ENCODE measurements at places on chromosomes 13 and 19. TPM values are rescaled to one million over a fixed set of nuclear protein-coding genes. Genes with fewer than 3 reads are reported as not detected.

The SLC25A41 gene
- total RNA-seq, result not detected

DNA sequence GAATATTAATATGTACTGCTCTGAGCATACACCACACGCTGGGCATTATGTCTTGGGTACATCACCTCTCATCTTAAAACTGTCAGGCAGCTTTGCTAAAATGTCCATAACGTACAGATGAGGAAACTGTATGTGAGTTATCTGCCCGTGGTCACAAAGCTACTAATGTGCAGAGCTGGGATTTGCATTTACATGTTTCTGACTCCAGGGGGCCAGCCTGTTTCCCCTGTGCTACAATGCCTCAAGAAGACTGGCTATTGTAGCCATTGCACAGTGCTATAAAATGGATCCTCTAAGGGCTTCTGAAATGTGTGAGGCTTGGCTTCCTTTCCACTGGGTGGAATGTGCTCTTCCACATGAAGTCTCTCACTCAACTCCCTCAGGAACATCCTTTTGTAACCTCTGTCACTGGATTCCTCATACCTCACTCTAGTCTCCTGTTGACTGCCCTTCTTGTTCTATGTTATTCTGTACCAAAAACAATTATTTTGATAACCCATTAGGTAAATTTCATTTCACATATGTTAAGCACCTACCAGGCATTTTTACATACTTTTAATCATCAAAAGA is 95.6 kb upstream of the HTR2A start:
- DNase-seq, result no peak

GRCh38 chr13:78030341-78030896 is 111.8 kb upstream of the EDNRB start:
- no peak for DNase-seq

DNA sequence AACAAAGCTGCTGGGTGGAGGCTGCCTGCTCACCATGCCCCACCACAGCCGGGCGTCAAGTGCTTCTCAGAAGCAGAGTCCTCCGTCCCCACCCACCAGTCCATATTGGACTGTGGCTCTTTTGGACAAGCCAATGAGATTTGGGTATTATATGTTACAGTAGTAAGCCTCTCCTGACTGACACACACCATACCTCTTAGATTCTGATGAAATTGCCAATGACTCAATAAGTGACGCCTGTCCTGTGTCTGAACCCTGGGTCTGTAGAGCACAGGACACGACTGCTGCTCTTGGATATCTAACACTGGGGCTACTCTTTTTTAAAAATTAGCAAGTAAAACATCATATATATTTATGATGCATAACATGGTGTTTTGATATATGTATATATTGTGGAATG is 44.8 kb upstream of the UBAC2 start:
- DNase-seq, result no peak

- peak; percentile 8 for DNase-seq
Measured at GRCh38 chr13:107586216-107586615, 629.1 kb downstream of the LIG4 start.

DNA sequence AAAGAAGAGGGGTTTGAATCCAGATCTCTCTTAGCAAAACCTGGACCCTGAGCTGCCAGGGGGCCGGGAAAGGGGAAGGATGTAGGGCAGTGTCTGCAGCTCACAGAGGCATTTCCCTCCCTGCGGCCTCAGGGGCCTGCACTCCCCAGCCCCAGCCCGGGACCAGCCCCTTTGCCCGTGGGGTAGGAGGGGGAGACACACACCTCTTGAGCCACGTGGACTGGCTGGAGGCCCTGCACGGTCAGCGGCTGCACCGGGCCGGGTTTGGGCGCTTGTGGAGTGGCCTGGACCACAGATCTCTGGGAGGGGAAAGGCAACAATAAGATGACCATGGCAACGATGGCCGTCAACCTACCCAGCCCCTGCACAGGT is 26.9 kb downstream of the RFX1 start:
- no peak for DNase-seq

- DNase-seq, result no peak
Measured at GRCh38 chr19:51108805-51109146, 567 bp upstream of the CTU1 start.

The RFPL4A gene
- 89.1 TPM for total RNA-seq

GRCh38 chr13:23550163-23550562 is 20.0 kb upstream of the TNFRSF19 start:
- no peak for DNase-seq

DNA sequence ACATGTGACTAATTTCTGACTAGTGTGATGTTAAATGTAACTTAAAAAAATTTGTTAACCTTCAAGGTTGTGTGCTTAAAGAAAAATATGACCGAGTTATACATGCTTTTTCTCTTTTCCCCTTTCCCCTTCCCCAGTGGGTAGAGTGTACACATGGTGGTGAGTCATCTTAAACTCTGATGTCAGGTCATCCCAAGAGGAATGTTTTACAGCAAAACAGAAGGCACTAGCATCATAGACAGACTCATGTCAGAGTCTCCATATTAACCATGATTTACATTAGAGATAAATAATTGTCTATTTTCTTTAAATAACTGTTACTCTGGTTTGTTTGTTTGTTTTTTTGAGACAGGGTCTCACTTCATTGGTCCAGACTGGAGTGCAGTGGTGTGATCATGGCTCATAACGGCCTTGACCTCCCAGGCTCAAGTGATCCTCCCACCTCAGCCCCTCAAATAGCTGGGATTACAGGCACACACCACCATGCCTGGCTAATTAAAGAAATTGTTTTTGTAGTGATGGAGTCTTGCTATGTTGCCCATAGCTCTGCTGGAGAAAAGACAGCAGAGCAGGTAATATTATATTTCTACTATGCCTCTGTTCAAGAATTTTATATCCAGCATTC is 160.4 kb upstream of the PCDH9 start:
- no peak for DNase-seq

DNA sequence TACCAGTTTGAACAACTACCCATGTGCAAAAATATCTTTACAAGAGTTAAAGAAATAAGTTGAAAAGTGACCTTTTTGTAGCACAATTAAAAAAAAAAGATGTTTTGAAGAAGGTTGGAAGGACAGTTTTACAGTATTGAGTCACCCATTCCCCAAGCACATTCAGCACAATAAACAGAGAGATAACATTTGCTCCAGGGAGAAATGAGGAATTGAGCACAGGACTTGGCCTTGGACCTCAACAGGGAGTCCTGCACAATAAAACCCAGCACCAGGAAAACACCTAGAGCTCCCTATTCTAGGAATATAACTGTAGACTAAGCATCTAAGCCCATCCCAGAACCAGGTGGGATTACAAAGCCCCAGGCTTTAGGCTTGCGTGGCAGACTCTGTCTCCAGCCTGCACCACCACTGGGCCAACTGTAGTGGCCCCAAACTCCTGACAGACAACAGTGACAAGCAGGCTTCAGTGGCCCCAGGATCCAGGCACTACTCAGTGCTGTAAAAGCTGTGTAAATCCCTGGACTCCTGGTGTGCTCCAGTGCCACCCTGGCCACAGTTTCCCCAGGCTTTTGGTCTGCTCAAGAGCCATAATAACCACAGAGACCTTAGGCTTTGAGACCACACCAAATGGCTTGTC is 857.2 kb downstream of the SLITRK1 start:
- DNase-seq, result no peak

DNA sequence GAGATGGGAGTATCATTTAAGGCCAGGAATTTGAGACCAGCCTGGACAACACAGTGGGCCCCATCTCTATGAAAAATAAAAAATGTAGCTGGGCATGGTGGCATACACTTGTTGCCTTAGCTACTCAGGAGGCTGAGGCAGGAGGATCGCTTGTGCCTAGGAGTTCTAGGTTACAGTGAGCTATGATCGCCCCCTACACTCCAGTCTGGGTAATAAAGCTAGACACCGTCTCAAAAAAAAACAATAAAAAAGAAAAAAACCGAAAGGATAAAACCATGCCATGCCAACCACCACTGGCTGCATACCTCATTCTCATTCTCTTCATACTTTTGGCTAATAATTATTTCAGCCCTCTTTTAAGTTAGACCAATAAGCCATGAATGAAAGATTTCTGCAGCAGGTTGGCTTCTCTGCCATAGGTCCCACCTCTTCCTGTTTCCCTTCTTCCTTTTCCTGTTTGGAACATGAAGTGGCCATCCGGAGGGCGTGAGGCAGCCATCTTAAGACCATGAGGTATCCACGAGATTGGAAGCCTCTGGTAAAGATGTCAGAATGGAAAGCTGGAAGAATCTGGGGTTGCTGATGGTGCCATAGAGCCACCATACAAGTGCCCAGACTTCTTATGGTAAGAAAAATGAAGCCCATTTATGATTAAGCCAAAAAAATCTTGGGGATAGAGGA is 171.3 kb downstream of the CACNA1A start:
- DNase-seq, result no peak

DNA sequence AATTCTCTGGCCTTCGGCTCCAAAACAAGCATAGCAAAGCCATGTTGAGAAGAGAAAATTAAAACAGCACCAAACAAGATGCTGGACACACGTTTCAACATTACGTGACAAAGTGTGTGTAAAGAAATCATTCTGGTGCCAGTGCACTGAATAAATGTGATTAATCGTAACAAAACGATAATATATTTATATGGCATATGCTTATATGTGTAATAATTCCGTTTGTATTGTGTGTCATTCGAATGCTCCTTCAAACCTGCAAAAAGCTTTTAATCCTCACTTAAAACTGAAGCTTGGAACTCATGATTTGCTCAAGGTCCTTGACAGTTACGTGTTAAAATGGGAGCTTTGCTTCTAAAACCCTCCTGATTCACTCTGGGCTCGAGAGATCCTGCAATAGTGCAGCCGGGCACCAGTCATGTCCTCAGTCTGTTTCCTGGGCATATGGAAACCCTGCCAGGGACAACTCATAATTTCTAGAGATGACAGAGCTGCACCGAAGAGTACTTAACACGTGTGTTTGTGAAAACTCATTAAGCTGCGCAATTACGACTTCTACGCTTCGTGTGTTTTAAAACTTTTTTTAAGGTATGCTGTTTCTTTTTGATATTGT is 731 bp upstream of the AKAP8L start:
- DNase-seq, result peak; percentile 21

GRCh38 chr13:99297331-99297730 is 9.9 kb downstream of the GPR183 start:
- no peak for DNase-seq

DNA sequence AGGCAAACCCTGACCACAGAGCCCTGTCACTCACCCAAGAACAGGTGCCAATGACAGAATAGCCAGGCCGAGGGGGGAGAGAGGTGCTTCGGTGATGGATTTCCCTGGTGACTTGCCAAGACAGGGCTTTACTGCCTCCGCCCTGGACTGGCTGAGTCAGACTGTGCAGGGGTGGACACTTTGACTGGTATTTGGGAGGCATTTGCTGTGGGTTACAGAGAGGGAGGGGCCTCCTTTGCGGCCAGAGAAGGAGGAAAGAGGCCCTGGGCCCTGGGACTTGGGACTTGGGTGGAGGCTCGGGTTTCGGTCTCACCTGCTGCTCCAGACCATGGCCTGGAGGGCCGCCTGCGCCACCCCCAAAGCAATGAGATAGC is 4.6 kb upstream of the EPS8L1 start:
- peak; percentile 94 for DNase-seq

- no peak for DNase-seq
Measured at GRCh38 chr13:24734950-24735349, 29.0 kb upstream of the RNF17 start.

- no peak for DNase-seq
Measured at GRCh38 chr19:38047641-38048040, 140.6 kb downstream of the SIPA1L3 start.

DNA sequence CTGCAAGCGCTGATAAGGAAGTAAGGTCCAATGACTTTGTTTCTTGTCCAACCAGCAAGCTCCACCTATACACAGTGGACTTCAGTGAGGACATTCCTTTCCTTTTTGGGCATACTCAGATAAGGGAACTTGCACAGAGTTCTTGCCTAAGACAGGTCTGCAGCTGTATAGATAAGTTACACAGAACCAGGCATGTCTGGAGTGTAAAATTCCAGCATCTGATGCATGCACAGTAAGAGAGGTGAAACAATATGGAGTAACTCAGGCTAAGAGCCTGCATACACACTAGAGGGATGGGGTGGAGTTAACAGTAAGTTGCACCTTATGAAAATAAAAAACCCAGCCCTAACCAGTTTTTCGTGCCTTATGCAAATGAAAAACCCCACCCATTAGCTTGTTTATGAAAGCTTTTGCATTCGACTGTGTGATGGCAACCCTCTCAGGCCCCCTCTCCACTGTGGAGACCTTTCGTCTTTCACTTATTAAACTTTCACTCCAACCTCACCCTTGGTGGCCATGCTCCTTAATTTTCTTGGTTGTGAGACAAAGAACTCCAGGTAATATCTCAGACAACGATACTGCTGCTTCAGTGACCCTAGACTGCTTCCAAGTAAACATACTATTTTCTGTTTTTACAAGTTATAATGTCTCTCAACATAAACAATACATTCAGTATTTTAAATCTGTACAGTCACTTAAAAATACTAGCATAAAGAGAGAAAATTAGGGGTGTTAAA is 2859.0 kb upstream of the PCDH20 start:
- no peak for DNase-seq

- DNase-seq, result no peak
Measured at GRCh38 chr19:33320636-33321035, 18.3 kb upstream of the CEBPA start.

DNA sequence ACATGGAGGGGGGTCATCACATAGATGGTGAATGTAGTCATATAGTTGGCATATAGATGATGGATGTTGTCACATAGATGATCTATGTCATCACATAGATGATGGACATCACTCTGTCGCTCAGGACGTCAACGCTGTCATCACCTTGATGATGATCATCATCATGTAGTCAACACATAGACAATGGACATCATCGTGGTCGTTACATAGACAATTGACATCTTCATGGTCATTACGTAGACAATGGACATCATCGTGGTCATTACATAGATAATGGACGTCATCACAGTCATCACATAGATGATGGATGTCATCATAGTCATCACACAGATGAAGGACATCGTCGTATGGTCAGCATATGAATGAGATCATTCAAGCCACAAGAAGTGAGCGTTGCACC is 28.6 kb upstream of the SLC15A1 start:
- no peak for DNase-seq

DNA sequence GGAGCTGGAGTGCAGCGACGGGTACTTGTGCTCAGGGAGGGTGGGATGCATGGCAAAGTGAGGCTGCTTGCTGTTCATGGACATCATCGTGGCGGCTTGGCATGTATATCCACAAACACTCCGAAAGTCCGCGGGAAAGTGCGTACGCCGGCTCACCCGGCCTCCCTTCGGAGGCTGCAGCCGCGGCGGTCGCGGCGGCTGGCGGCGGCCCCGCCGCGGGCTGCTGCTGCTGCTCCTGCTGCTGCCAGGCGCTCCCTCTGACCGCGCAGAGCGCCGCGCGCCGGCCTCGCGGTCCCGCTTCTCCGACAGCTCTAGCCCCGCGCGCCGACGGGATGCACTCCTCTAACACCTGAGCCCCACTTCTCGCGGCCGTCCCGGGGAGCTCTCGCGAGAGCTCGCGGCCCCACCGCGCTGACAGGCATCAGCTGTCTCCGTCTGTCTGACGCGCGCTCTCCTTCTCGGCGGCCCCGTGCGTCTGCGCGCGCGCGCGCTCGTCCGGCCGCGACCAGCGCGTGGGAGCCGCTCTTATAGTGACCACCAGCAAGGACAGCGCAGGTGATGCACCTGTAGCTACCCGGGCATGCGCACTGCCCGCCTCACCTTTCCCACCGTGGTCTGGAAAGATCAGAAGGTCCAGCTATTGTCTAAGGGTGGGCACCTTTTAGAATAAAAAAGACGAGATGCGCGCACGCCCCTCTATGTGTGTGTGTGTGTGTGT is at the start of gene POU4F1:
POU4F1 (minus strand) TSS at position 313 of the 718 bp plus-strand sequence; CDS start at position 87, 226 bp downstream.
- peak; percentile 90 for DNase-seq

- no peak for DNase-seq
Measured at GRCh38 chr13:27516103-27516502, 65.7 kb upstream of the MTIF3 start.

- no peak for DNase-seq
Measured at GRCh38 chr13:33111414-33112110, 95.3 kb downstream of the KL start.
